PC-3 (cell line): ENCODE measurements at places on chromosomes 3 and 15. TPM values are rescaled to one million over a fixed set of nuclear protein-coding genes. Genes with fewer than 3 reads are reported as not detected.

- no peak for DNase-seq
Measured at GRCh38 chr3:175869404-175869803, 1010.3 kb downstream of the NAALADL2 start.

GRCh38 chr3:54062546-54062945 lies 59.8 kb upstream of the CACNA2D3 start:
- DNase-seq, result no peak

The CPEB1 gene
- 2.2 and 3.3 TPM in 2 replicates for total RNA-seq

The MAP6D1 gene
- total RNA-seq, result 12.4 and 12.6 TPM in 2 replicates

The THAP10 gene
- total RNA-seq, result 5.9 and 7.2 TPM in 2 replicates

DNA sequence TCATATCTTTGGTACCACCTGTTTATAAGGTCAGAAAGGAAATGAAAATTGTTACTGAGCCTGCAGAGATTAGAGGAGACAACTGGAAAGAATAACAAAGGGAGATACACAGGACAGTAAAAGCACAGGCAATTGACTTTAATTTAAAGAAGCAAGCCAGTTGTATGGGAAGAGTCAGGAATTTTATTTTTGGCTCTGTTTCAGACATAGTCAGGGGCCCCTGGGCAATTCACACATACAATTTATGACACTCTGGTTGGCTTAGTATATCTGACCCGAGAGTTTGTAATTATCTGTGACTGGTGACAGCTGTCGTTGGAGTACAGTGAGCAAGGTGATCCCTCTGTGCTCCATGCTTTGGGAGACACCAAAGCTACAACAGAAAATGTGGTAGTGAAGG lies 591.9 kb upstream of the NECTIN3 start:
- DNase-seq, result no peak

The CFAP44 gene
- total RNA-seq, result 7.2 and 9.0 TPM in 2 replicates

DNA sequence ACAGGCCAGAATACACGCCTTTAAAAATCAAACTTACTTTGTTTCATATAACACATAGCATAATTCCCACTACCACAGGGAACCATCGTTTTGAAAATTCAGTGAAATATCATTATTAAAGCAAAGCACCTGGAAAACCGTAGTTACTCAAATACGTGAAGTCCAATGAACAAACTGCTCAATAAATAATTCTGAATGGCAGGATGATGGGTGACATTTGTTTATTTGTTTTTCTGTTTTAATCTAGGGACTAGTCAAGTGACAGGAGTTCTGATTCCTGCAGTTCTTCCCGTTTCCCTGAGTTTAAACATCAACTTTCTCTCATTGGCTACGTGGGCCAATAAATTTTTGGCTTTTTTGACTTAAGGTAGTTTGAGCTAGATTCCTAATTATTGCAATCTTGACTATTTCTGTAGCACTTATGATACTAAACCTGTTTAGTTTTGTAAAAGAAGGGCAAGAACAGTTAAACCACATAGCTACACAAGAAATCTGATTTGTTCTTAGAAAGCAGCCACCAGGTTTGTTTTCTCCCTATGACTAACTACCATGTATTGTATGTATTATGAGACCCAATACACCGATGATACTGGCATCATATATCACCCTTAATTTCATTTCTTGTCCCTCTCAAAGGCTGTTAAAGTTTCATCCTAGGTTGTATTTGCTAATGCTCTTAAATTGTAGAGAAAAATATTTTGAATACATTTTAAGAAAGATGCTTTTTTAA lies 411.2 kb downstream of the SHQ1 start:
- DNase-seq, result no peak
